ENCODE measurements at places on chromosomes 1 and 21. TPM values are rescaled to one million over a fixed set of nuclear protein-coding genes. Genes with fewer than 3 reads are reported as not detected.

CGN gene
- 0.86 TPM for polyA plus RNA-seq

SOX13 gene
- polyA plus RNA-seq, result 10.3 TPM

ADAMTSL4 gene
- polyA plus RNA-seq, result 1.7 TPM

EVA1B gene
- polyA plus RNA-seq, result 59.5 TPM

GRCh38 chr1:233289676-233290075 is 5.8 kb downstream of the PCNX2 start:
- DNase-seq, result no peak

GRCh38 chr1:47722909-47723580 is 274.1 kb downstream of the TRABD2B start:
- no peak for DNase-seq

- DNase-seq, result no peak
Observed at GRCh38 chr1:198669023-198669698, 30.3 kb downstream of the PTPRC start.

GRCh38 chr1:9506901-9507300 is 32.4 kb upstream of the SLC25A33 start:
- DNase-seq, result no peak

GRCh38 chr1:174818951-174819350 is 180.8 kb upstream of the CACYBP start:
- DNase-seq, result peak; percentile 62

DNA sequence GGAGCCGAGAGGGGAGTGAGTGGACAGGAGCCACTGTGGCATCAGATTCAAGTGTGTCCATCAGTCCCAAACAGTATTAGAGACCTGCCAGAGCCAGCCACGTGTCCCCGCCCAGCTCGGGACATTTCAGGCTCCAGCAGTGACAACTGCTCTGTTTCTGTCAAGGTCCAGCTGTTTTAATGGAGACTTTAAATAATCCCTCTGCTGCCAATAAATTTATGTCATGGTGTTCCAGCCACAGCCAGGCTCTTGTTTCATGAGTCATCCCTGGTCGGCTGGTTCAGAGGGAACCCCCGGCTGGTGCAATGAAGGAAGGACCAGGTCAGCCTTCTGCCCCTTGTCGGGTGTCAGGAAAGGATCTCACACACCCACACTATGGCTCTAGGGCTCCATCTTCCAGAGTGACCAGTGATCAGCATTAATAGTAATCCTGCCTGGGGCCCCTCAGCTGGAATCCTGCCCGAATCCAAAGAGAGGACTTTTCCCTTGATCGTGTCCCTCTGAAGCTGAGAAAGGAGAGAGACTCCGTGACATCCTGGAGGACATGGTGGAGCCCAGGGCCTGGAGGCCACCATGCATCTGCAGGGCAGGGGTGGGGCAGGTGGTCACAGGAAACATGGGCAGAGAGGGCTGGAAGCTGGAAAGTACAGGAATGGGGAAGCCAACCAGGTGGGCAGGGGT is 197.3 kb downstream of the MATN1 start:
- peak; percentile 79 for DNase-seq

GRCh38 chr1:89736937-89737733 is 83.7 kb upstream of the LRRC8D start:
- no peak for DNase-seq

DNA sequence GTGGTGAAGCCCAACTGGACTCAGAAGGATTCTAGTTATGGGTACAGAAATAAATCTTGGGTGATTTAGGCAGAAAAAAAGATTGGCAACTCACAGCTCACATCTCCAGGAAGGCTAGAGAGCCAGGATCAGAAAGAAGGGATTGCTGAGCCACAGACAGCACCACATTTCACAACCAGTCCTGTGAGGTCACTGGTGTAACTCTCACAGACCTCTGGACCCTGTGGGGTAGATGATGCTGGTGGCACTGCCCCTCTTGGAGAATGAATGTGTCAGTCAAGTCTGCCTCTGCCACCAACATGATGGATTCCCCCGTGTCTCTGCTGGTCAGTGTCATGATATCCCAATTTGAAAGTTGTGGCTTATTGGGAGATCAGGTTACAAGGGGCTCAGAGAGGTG is 70.9 kb upstream of the HMCN1 start:
- DNase-seq, result no peak

DNA sequence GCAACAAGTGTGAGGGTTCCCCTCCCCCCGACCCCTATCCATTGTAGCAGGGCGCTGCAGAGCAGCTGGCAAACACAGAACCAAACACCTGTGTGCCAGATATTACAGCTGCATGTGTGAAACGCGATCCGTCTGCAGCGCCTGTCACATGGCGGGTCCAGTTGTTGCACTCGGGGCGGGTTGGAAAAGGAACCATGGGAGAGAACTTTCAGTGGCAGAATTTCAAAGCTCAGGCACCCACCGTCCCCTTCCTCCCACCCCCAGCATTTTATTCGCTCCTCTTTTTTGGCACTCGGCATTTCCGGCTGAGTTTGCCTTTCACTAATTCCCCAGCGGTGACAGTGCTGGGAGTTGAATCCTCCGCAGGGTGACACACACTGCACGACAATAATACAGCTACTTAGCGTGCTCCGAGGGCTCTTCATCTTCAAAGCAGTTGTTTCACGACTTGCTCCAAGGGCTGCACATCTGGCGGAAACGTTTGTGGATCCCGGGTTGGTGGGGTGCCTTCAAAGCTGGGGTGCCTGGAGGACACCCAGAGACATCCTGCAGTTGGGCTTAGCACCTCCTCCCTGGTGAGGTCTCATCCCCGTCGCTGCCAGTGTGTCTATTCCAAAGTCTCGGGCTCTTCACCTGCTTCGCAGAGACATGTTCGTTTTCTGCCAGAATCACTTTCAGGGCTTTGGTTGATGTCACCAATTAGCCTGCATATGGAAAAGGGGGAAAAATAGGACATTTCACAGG is 180.7 kb downstream of the ZBTB18 start:
- DNase-seq, result no peak

GRCh38 chr1:216793303-216793702 is 70.1 kb upstream of the ESRRG start:
- DNase-seq, result no peak

DNA sequence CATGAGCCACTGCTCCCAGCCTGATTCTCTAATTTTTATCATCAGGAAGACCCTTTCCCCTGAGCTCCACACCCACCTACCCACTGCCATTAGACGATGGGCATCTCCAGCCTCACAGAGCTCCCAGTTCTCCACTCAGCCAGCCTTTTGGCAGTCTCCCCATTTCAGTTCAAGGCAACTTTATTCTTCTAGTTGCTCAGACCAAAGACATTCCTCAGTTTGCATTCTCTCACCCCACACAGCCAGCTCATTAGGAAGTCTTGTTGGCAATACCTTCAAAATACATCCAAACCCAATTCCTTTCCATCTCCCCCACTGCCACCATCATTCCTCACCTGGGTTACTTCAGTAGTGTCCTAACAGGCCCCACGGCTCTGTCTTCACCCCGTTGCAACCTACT is 53.4 kb upstream of the COX20 start:
- DNase-seq, result no peak

DNA sequence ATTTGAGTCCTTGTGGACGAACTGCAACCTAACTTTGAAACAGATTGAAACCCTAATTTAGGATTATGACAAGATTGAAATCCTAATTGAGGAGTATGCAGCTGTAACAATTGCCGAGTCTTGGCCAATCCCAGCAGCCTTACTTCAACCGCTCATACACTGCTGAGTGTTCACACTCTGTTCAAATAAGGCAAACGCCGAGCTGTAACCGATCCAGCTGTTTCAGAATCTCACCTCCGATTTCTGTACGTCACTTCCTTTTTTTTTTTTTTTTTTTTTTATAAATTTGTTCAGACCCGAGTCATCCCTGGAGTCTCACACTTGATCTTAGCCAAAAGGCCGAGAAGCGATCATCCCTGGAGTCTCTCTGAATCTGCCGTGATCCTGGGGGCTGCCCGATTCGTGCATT is 22.3 kb upstream of the ATP5PO start:
- DNase-seq, result no peak

DNA sequence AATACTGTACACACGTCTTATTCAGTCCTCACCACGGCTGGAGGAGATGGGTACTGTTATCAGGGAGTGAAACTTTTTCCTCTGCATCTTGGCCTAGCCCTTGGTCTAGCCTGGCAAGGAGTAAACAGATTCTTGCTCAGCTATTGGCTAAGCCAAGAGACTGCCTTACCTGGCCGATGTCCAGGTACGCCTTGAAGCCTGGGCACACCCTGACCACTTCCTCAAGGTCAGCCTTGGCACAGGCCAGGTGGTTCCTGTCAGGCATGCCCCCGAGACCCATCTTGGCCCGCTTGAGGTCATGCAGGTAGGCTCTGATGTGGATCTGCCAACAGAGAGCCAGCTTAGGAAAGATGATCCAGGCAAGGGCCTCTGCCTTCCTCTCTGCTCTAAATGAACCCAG is 17.8 kb upstream of the PARS2 start:
- no peak for DNase-seq

DNA sequence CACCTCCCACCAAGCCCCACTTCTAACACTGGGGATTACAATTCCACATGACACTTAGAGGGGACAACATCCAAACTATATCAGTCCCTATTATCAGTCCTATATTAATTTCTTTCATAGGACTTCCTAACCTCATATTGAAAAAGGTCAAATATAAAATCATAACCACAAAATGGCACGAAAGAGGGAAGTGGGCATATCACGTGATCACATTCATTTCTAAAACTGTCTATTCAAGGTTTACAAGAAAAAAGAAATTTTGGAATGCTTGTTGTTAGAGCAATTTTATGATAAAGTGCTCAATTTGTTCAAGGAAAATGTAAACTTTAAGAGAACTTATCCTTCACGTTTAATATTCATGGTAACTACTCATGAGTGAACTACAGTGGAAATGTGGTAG is 13.2 kb upstream of the CDC7 start:
- DNase-seq, result no peak

GRCh38 chr1:209823143-209824041 is 4.4 kb upstream of the UTP25 start:
- no peak for DNase-seq

DNA sequence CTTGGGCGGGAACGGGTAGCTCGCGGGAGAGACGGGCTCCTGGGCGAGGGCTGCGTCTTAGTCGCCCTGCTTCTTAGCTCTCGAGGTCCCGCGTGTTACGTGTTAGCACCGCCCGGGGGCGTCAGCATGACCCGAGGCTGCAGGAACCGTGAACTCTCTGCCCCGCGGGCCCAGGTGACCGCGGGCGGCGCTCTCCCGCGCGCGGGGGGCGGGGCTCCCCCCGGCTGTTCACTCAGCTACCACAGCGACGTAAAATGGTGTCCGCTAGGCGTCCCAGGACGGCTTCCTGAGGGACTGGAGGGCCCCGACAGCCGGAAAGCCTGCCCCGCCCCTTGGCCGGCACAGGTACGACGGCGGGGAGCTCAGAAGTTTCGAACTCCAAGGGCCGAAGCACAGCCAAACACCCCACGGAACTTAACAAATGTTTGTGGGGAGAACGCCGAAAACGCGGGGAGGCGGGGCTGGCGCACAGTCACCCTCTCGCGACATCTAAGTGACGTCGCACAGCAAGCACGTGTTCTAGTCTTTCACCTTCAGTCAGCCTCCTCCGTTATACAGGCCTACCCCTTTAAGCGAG is 780 bp upstream of the RBM15 start:
- peak; percentile 89 for DNase-seq

DNA sequence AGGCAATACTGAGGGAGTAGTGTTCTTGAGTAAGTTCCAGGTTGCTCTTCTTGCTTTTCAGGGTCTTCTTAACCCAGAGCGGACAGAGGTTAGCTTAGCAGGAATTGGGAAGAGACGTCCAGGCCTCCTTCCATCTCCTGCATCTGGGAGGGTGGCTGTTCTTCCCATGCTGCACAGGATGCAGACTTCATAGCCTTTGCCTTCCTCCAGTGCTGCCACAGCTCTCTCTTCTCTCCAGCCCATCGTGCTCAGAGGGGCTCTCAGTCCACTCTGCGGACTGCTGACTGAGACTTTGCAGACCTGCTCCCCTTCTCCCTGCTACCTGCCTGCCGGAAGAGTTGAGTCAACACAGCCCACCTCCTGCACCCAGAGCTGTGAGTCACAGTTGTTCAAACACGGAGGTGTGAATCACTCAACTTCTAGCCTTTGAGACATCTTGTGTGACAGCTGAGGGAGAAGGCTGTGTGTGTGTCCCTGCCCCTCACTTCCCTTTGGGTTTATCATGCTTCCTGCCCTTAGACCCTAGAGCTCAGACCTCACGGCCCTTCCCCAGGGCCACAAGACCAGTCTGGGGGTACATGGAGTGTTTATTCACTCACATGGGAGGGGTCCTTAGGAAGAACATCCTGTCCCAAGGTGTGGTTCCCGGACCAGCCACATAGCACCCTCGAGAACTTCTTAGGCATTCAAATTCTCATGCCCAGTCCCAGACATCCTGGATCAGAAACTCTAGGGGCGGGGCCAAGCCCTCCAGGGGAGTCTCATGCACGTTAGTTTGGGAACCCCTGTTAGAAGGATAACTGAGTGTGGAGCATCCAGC is 158.3 kb upstream of the CACNA1E start:
- no peak for DNase-seq

GRCh38 chr1:86616871-86617270 is 70.0 kb downstream of the CLCA4 start:
- DNase-seq, result no peak

DNA sequence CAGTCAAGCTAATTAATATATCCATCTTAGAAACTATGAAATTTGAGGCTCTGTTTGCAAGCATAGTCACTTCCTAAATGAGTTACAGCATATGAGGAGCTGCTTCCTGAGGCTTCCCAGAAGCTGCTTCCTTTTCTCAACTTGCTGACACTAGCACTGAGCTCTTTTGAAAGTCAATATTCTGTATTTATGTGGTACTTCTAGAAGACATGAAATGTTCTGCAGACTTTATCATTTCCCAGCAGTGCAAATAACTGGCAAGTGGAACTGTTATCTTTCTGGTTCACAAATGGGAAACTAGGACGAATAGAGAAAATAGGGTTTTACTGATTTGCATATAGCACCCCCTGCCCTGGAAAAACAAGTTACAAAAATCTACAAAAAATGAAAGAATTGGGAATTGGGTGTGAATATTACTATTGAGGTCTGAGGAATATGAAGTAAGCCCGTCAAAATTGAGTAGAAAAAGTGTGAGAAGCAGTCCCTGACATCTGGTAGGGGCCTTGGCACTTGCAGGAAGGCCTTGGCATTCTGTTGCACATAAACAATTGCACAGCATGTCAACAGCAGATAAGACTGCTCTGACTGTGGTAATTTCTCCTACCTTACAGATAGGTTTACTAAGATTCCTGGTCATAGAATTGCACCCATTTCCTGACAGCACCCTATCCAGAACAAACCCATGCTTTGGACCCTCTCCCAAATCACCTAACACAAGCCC is 7.1 kb downstream of the GIPC2 start:
- no peak for DNase-seq

- DNase-seq, result no peak
Observed at GRCh38 chr1:28290851-28291250, 31.5 kb downstream of the SESN2 start.
